8988T (cell line): ENCODE measurements at places on chromosomes 6 and 20.
A peak's percentile ranks its signal among the peaks of the same experiment; 100 is the strongest.

- DNase-seq = no peak
Measured at GRCh38 chr6:73508776-73509175, 12.1 kb downstream of the EEF1A1 start.

GRCh38 chr6:169473663-169474062 lies 220.0 kb upstream of the THBS2 start:
- no peak for DNase-seq

- DNase-seq = no peak
Measured at GRCh38 chr20:50216543-50217206, 26.0 kb downstream of the CEBPB start.

GRCh38 chr20:37737826-37738420 lies 44.1 kb downstream of the CTNNBL1 start:
- no peak for DNase-seq

DNA sequence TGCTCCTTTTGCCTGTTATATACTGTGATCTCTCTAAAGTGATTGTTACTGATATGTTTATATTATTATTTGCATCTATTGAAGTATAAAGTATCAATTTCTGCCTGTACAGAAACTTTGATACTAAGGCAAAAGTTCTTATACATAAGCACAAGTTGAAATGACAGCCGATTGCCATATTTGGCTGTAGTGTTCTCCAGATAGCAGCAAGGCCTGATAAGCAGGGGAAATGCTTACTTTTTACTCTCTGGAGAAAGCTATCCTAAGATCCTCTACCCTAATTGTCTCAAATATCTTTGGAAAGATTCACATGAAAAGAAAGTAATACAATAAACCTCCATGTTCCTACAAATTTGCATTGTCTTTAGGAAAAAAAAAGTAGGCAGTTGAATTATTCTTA lies 31.4 kb downstream of the SENP6 start:
- no peak for DNase-seq

DNA sequence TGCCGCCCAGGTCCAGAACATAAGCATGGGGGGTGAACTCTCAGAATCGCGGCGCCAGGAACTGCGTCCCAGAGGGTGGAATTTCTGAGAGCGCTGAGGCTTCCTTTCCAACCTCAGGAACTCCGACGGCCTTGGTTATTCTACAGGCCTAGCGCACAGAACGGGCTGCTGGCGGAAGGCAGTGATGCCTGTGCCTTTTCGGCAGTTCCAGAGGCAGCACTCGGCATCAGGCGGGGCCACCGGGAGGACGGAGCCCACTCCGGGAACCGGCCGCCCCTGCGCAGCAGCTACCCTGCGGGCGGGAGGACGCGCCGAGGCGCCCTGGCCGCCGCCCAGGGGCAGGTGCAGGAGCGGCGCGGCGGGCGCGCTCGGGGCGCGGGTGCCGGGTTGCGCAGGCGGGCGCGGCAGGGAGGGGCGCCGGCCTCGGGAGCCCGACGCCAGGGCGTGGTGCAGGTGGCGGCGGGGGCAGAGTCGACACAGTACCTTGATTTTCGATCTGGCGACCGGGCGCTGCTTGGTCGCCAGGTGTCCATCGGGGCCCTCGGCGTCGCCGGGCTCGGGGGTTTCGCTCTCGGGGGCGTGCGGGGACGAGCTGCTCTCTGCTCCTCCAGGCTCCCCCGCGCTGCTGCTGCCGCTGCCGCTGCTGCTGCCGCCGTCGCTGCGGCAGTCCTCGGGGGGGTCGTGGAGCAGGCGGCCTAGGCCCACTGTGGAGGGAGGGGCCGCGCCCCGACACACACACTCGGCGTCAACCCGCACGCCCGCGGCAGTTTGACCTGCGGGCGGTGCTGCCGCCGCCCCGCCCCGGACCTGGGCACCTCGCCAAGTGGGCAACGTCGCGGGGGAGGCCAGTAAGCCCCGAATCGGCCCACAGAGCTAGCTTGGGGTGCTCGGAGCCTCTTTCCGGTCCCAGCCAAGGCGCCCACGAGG lies 1.3 kb downstream of the OVOL2 start:
- peak; percentile 67 for DNase-seq

DNA sequence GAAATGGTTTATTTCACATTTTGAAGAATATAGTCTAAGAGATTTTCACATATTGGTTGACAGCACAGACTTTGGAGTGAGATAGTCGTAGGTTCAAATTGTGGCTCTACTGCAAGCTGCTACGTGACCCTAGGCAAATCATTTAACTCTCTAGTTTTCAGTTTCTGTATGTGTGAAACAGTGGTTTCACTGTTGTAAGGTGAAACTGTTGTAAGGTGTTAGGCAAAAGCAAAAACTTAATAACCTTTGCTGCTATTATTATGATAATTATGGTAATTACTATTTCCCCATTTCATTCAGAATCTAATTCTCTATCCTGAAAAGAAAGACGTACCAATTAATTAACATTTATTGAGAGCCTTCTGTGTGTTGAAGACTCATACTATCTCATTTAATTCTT lies 144.2 kb downstream of the REV3L start:
- DNase-seq = no peak

DNA sequence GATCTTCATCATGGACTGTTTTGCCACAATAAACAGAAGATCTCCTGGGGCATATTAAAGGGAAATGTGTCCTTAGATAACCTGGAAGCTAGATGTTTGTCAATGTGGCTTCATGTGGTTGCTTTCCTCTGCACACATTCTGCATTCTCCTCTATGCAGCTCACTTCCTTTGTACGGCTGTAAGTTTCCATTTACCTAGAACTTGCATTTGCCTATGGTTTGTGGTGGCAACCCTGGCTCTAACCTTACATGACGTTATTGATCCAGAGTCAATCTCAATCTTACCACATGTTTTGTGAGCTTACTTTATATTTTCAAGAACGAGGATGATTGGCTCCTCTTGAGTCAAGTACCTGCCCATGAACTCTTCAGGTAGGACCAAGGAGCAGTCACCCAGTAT lies 863.1 kb downstream of the MAFB start:
- DNase-seq = no peak

- no peak for DNase-seq
Measured at GRCh38 chr6:105591053-105591452, 188.2 kb upstream of the PREP start.

DNA sequence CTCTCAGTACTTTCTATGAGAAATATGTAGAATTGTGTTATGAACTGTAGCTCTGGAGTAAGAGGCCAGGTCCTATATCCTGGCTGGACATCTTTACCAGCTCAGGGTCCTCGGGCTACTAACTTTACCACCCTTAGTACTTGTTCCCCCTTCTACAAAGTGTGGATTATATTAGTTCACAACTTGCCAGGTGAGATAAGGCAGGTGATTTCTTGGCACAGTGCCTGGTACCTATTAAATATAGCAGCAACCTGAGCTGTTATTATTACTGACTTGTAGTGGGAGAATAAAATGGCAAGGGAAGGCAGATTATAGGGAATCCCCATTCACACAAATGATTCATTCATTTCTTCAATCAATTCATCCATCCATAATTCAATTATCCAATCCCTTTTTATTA lies 150.1 kb downstream of the DOK5 start:
- no peak for DNase-seq

DNA sequence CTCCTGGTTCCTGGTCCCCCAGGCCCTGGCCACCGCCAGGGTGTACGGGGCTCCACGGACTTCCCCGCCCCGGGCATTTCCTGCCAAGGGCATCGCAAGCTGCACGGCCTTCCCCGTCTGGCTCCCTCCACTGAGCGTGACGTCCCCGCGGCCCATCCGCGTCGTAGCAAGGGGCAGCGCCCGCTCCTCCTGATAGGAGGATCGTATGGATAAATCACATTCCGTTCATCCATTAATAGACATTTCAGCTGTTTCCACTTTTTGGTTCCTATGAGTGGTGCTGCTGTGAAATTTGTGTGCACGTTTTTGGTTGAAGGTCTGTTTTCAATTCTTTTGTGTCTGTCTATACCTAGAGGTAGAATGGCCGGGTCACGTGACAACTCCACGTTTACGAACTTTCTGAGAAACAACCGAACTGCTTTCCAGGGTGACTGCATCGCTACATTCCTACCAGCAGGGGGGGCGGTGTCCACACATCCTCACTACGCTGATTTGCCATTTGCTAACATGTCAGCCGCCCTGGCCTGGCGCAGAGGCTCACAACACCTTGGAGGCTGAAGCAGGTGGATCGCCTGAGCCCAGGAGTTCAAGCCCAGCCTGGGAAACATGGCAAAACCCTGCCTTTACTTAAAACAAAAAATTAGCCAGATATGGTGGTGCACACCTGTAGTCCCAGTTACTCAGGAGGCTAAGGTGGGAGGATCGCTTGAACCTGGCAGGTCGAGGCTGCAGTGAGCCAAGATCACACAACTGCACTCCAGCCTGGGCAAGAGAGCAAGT lies 37.7 kb downstream of the KCNQ2 start:
- peak; percentile 97 for DNase-seq

- DNase-seq = no peak
Measured at GRCh38 chr6:168468045-168468444, 27.1 kb downstream of the SMOC2 start.

- DNase-seq = no peak
Measured at GRCh38 chr20:37956107-37956585, 53.2 kb downstream of the VSTM2L start.
